Esophagus muscularis mucosa (tissue), 4 donors: ENCODE measurements at places on chromosomes 16 and 17. TPM values are rescaled to one million over a fixed set of nuclear protein-coding genes. Genes with fewer than 3 reads are reported as not detected.
A peak's percentile ranks its signal among the peaks of the same experiment; 100 is the strongest.

TMEM92 gene
- total RNA-seq, result not detected

PGP gene
- 20.0 TPM for total RNA-seq

CES5A gene
- total RNA-seq, result not detected

RAMP2 gene
- 19.5 TPM for total RNA-seq

HID1 gene
- total RNA-seq, result 13.5 TPM

WNK4 gene
- 2.5 TPM for total RNA-seq

NKD1 gene
- total RNA-seq, result 37.1 TPM

DNA sequence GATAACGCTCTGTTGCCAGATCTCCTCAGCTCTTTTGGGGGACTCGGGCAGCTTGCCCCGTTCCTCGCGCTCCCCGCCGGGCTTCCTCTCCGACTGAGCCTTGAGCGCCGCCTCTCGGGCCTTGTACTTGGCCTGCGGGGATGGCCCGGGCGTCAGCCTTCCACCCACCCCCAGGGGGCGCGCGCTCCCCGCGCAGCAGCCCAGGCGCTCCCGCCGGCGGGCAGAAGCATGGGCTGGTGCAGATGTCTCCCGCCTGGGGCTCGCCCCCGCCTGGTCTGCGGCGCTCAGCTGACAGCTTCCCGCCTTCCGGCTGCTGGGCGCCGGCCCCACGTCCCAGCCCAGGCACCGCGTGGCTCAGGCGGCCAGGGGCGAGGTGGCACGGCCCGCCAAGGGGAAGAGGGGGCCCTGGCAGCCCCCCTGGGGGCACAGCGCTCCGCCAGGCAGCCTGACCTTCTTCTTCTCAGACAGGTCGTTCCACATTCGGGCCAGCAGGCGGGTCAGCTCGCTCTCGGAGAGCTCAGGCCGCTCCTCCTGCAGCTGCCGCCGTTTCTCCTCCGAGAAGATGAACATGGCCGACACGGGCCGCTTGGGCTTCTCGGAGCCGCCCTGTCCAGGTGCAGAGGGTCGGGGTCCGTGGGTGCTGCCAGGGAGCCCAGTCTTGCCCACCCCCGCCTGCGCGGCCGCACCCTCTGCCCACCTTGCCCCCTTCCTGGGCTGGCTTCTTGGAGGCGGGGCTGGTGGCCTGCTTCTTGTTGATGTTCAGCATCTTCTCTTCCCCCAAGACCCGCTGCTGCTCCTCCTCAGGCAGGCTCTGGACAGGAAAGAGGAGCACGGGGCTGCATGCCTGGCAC lies 8.9 kb downstream of the UBTF start:
- no peak for DNase-seq
- peaks cover 33% of the 10 kb centered on the region for H3K4me1 ChIP-seq
- peak overlapping the region; percentile 60 for H3K27ac ChIP-seq
- H3K4me3 ChIP-seq, result peak overlapping the region; percentile 13
- H3K36me3 ChIP-seq, result peaks cover 33% of the 10 kb centered on the region

GRCh38 chr16:89093602-89094251 lies at the start of gene ACSF3:
Gene ACSF3 (plus strand): TSS chr16:89093852. CDS start chr16:89100682, 6,830 bp downstream.
- peak within 1 kb of the TSS; percentile 98 for H3K4me3 ChIP-seq
- no peaks in the 10 kb centered on the region for H3K27me3 ChIP-seq
- peak within 1 kb of the TSS; percentile 71 for H3K27ac ChIP-seq
- peaks cover 6% of the 10 kb centered on the region for H3K36me3 ChIP-seq

DNA sequence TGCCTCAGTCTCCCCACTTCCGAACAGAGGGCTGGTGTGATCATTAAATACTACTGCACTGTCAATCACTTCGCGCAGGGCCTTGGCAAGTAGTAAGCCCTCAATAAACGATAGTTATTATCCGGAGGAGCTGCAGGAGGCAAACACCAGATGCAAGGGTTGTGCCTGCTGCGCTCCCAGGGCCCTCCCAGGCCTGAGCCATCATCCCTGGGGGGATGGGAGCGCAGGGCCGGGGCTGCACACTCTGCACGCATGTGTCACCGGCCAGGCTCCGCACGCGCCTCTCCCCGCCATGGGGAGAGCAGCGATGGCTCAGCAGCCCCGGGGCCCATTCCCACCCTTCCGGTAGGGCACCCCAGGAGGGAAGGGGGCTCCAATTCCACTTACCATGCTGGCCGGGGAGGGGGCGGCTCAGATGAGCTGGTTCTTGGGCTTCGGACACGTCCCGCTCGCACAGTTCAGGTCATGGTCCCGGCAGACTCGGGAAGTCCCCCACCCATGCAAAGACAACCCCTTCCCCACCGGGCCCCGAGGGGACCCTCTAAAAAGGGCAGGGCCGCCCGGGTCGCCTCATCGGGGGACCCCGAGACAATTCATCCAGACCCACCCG lies 681 bp downstream of the XPO6 start:
- H3K4me3 ChIP-seq, result peak overlapping the region; percentile 81
- no peak for DNase-seq
- peaks cover 17% of the 10 kb centered on the region for H3K36me3 ChIP-seq
- peaks cover 41% of the 10 kb centered on the region for H3K4me1 ChIP-seq
- H3K27ac ChIP-seq, result peak overlapping the region; percentile 95
- H3K27me3 ChIP-seq, result no peaks in the 10 kb centered on the region

GRCh38 chr17:40535924-40536294 lies 29.4 kb downstream of the CCR7 start:
- no peak for DNase-seq
- H3K4me1 ChIP-seq, result peaks cover 71% of the 10 kb centered on the region
- no peak overlapping the region for H3K4me3 ChIP-seq
- H3K36me3 ChIP-seq, result no peaks in the 10 kb centered on the region
- peak overlapping the region; percentile 59 for H3K27ac ChIP-seq

GRCh38 chr16:63978240-63978639 lies 1143.6 kb downstream of the CDH11 start:
- H3K4me3 ChIP-seq, result no peak overlapping the region
- no peak for DNase-seq

- H3K4me1 ChIP-seq, result peaks cover 28% of the 10 kb centered on the region
- H3K36me3 ChIP-seq, result peaks cover 97% of the 10 kb centered on the region
- no peak overlapping the region for H3K4me3 ChIP-seq
- H3K27me3 ChIP-seq, result no peaks in the 10 kb centered on the region
Observed at GRCh38 chr16:2079311-2079800, 31.6 kb downstream of the TSC2 start.

DNA sequence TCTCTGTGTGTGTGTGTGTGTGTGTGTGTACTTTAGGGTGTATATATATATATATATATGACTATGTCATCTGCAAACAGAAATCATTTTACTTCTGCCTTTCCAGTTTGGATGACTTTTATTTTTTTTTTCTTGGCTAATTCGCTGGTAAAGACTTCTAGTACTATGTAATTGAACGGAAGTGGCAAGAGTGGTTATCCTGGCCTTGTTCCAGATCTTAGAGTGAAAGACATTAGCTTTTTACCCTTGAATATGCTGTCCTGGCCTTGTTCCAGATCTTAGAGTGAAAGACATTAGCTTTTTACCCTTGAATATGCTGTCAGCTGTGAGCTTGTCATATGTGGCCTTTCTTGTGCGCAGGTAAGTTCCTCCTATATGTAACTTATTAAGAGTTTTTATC lies 72.7 kb upstream of the MYOCD start:
- H3K4me1 ChIP-seq, result no peaks in the 10 kb centered on the region
- no peak overlapping the region for H3K27ac ChIP-seq
- no peak for DNase-seq
- no peaks in the 10 kb centered on the region for H3K27me3 ChIP-seq
- no peaks in the 10 kb centered on the region for H3K36me3 ChIP-seq

DNA sequence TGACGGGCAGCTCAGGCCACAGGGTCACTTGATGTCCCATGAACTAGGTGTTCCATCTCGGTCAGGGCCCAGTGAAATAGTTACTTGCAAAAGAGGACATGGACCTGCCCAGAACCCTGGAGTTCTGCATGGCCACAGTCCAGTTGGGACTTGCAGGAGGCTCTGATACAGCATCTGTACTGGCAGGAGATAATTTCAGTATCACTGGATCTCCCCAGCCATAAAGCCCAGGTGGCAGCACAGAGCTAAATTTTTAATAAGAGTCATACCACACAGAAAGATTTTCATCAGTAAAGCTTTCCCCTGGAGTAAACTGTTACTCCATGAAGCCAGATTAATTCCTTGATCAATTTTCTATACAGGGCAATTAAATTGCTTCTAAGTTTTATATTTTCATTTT lies 18.0 kb upstream of the SLC16A5 start:
- H3K4me3 ChIP-seq, result no peak overlapping the region
- no peak overlapping the region for H3K27ac ChIP-seq
- H3K27me3 ChIP-seq, result no peaks in the 10 kb centered on the region
- no peak for DNase-seq

DNA sequence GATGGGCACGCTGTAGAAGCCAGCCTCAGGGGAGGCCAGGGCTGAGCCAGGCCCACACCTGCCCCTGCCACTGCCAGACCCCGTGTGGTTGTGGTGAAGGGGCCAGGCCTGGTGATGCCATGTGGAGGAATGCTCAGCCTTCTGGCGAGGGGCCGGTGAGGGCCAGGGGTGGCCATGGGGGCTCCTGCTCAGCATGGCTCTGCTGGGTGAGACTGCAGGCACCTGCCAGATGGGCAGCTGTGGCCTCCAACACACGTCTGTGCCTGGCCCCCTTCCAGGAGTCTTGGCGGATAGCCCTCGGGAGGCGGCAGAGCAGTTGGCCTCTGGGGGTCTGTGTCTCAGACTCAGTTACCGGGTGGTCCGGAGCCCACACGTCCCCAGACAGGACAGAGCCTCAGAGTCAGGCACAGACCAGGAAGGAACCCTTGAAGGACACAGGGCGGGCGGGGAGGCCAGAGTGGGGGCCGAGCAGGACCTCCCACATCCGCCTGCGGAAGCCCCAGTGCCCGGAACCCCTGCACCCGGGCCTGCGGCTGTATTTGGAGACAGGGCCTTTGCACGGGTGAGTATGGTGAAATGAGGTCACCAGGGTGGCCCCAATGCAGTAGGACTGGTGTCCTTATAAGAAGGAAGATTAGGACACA lies 22.5 kb upstream of the CHMP6 start:
- H3K27me3 ChIP-seq, result no peaks in the 10 kb centered on the region
- H3K36me3 ChIP-seq, result peaks cover 14% of the 10 kb centered on the region
- peak overlapping the region; percentile 79 for H3K27ac ChIP-seq

GRCh38 chr17:66016231-66016630 lies 175.7 kb downstream of the CEP112 start:
- no peaks in the 10 kb centered on the region for H3K27me3 ChIP-seq
- no peak overlapping the region for H3K27ac ChIP-seq
- no peak for DNase-seq
- no peak overlapping the region for H3K4me3 ChIP-seq
- peaks cover 2% of the 10 kb centered on the region for H3K36me3 ChIP-seq
- H3K4me1 ChIP-seq, result no peaks in the 10 kb centered on the region

DNA sequence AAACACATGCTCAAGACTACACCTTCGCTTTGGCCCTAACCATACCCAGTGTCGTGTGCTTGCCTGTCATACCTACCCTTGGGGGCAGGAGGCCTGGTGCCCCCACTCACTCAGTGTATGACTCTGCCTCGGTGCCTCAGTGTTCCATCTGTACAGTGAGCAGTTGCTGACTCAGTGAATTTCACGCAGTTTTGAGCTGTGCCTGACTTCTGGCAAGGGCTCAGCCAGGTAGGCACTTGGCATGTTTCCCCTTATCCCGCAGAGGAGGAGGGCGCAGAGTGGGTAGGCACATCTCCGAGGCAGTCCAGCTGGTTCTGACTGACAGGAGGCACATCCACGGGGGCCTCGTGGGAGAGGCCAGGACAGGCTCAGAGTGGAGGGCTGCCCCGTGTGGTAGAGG lies 148.9 kb upstream of the CIBAR2 start:
- no peak overlapping the region for H3K27ac ChIP-seq
- H3K36me3 ChIP-seq, result no peaks in the 10 kb centered on the region
- no peak for DNase-seq
- H3K4me3 ChIP-seq, result no peak overlapping the region
- no peaks in the 10 kb centered on the region for H3K27me3 ChIP-seq
- no peaks in the 10 kb centered on the region for H3K4me1 ChIP-seq

DNA sequence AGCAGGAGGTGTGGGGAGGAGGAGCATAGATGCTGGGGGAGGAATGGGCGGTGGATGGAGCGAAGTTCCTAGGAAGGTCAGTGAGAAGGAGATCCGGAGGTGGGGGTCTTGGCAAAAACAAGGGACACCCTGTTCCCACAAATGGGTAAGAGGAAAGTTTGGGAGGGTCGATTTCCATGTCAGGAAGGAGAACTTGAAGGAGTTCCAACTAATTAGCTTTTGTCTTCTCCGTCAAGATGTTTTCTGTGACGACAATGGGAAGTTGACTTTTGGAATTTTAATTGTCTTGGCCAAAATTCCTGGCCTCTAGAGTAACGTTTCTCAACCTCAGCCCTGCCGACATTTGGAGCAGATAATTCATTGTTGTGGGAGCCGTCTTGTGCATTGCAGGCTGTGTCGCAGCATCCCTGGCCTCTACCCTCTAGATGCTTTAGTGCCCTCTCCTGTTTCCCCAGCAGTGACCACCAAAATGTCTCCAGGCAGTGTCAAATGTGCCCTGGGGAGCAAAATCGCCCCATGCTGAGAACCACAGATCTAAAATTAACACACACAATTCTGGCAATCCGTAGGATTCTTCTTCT lies 97.1 kb downstream of the PITPNC1 start:
- no peak for DNase-seq
- H3K27me3 ChIP-seq, result no peaks in the 10 kb centered on the region
- H3K27ac ChIP-seq, result peak overlapping the region; percentile 73
- H3K36me3 ChIP-seq, result no peaks in the 10 kb centered on the region
- H3K4me3 ChIP-seq, result no peak overlapping the region
- H3K4me1 ChIP-seq, result peaks cover 34% of the 10 kb centered on the region

DNA sequence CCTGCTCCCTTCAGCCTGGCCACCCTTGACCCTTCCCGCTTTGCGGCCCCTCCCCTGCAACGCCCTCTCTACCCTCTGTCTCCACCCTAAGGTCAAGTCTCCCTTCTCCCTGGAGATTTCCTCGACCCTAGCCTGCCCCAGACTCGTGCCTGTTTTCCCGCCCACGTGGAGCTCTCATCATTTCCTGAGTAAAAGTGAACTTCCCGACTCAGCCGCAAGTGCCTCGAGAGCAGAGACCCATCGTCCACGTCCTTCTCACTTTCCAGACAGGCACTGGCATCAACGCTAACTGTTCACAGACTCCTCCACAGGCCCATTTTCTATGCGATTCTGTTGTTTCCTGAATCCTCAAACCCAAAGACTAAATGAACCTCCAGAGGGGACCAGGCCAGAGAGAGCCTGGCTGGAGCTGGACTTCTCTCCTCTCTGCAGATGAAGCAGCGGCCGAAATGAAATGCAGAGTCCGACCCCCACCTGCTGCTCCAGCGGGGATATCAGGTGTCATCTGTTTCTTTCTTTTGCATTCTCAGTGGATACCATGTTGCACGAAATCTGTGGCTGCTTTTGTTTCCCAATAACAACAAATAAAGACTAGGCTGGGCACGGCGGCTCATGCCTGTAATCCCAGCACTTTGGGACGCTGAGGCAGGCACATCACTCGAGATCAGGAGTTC lies 52.5 kb downstream of the RTN4RL1 start:
- no peak for DNase-seq
- H3K27me3 ChIP-seq, result peaks cover 14% of the 10 kb centered on the region
- H3K4me1 ChIP-seq, result peaks cover 8% of the 10 kb centered on the region
- H3K4me3 ChIP-seq, result no peak overlapping the region

DNA sequence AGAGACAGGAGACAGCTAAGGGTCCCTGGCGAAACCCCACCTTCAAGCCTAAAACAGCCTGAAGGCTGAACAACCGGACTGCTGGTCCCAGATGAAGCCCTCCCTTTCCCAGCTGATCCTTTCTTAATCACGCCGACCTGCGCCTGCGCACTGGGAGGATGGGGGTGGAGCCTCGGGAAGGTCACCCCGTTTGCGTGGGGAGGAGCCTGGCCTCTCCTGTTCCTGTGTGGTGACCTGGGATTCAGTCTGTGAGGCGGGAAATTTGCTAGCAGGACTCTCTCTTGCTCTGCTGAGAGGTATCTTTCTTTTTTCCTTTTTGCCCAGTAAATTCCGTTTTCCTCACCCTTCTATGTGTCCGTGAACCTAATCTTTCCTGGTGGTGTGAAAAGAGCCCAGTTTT lies 9.6 kb downstream of the FAM20A start:
- H3K36me3 ChIP-seq, result no peaks in the 10 kb centered on the region
- peaks cover 5% of the 10 kb centered on the region for H3K4me1 ChIP-seq
- peak; percentile 50 for DNase-seq
